ENCODE measurements at places on chromosomes 12 and 14.

DNA sequence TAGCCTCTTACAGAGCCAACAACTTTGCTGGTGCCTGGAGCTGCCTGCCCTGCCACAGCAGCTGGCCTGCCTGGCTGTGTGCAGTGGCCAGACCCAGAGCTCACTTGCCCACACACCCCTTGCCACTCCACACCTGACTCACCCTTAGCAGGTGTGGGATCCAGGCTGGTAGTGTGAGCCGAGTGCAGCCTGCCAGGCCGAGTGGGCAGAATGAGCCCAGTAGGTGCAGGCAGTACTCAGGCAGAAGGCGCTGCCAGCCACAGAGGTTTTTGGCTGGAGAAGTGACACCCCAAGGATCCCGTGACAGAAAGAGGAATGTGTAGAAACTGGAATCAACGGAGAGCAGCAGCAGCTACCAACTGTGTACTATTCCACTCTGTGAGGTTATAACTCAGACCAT is 29.8 kb upstream of the PYGL start:
- no peak for DNase-seq

- DNase-seq: no peak
Observed at GRCh38 chr12:57874166-57875108, 27.9 kb upstream of the CTDSP2 start.

- no peak for DNase-seq
Observed at GRCh38 chr12:41930866-41931437, 213.7 kb downstream of the GXYLT1 start.

GRCh38 chr12:59386236-59386635 is 209.6 kb upstream of the SLC16A7 start:
- DNase-seq: no peak

DNA sequence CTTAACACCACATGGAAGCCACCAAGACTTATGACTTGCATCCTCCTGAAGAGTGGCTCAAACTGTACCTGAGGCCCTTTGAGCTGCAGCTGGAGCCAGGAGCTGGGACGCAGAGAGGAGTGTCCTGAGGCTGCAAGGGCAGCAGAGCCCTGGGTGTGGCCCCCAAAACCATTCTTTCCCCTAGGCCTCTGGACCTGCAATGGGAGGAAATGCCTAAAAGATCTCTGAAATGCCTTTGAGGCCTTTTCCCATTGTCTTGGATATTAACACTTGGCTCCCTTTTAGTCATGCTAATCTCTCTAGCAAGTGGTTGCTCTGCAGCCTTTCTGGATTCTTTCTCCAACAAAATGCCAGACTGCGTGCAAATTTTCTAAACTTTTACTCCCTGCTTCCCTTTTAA is 156.1 kb downstream of the SLC38A4 start:
- no peak for DNase-seq

DNA sequence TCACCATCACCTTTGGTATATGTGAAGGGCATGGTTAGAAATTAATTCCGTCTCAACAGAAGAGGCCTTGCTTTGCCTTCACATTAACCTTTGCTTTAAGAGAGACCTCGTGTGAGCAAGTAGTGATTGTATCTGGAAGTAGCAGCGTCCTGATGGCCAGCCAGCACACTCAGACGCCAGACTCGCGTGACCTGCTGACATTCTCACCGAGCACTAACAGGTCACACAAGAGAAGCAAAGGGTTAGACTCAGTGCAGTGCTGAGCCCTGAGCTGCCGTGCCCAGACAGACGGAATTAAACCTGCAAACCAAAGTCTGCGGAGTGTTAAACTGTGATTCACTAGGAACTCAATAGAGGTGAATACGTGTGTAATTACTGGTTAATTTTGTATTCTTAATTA is 40.1 kb upstream of the MMP17 start:
- DNase-seq: no peak

DNA sequence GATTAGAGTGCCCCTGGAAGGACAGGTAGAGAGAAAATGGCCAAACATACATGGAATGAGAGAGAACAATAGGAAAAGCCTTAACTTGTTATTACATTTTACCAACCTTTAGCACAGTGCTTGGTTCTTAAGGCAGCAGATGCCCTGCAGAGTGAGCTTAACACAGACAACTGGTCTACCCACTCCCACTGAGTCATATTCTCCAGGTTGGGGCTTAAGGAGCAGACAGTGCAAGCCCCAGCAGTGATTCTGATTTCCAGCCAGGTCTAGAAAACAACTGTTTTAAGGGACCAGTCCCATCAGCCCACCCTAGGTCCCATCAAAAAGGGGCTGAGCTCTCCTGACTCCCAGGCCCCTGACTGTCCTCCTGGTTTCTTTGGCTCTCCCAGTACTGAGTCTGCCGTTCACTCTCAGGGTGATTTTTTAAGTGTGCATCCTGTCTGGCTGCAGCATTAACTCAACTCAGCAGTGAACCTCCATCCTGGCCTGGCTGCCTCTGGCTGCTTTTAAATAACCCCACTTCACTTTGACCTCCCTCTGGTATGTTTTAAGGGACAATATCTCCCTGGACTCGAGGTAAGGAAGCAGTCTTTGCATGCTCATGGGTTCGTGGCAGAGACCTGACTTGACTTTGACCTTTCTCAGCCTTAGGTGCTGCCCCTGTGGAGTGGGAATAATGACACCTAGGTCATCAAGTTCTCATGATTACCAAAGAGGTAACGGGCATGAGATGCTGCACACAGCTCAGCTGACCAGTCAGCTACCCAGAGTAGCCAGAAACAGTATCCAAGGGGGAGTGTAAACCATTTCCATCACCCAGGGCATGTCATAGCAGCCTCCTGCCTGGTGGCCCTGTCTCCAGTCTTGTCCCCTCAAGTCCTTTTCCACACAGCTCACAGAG is 210.7 kb upstream of the PWP1 start:
- DNase-seq: no peak

DNA sequence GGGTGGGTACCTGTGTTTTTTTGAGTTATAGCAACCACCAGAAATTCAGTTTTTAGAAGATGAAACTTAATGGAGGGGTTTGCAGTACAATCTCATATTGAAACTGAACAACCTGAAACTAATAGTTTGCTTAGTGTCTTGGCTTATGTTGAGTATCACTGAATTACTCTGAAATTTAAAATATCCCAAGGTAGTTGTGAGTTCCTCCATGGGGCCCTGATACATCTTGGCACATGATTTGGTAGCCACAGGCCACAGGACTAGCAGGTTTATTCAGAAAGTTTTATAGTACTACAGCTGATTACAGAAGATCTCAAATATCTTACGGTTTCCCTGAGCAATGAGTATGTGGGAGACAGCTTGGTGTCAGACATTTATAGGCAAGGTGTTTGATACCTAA is 10.4 kb downstream of the PTGES3 start:
- no peak for DNase-seq

- no peak for DNase-seq
Observed at GRCh38 chr12:54716261-54716660, 68.1 kb upstream of the DCD start.

- no peak for DNase-seq
Observed at GRCh38 chr12:84732828-84733340, 179.7 kb downstream of the SLC6A15 start.

DNA sequence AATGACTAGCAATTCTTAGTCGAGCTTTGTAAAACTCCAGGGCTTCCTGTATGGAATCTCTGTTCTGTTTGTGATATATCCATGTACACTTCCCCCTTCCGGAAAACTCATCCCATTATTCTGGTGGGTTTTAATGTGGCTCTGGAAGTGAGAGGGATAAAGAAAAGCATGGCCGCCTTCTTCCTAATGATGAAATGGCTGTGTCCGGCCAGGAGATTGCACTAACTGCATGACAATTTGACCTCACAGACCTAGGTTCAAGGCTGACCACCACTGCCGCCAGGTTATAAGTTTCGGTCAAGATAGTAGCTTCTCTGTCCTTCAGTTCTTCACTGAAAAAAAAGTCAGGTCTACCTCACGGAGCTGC is 41.0 kb upstream of the NPAS3 start:
- DNase-seq: no peak

- peak; percentile 29 for DNase-seq
Observed at GRCh38 chr14:51818748-51819380, 41.5 kb upstream of the GNG2 start.

- DNase-seq: no peak
Observed at GRCh38 chr12:127809275-127809674, 457.7 kb upstream of the TMEM132C start.

DNA sequence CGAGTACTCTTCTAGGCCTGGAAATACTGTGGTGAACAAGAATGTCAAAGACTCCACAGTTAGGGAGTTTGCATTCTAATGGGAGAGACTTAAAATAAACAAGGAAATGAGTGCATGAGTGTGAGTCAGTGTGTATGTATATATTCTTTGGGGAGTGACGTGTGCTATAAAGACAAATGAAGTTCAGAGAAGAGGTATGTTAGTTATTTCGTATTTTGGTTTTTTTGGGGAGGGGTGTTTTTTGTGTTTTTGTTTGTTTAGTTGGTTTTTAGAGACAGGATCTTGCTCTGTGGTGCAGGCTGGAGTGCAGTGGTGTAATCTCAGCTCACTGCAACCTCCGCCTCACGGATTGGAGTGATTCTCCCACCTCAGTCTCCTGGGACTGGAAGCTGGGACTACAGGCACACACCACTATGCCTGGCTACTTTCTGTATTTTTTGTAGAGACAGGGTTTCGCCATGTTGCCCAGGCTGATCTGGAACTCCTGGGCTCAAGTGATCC is 74.3 kb downstream of the SRGAP1 start:
- DNase-seq: no peak

GRCh38 chr14:88129306-88130056 is 124.5 kb downstream of the GPR65 start:
- no peak for DNase-seq

GRCh38 chr14:90452366-90452765 is 55.5 kb downstream of the CALM1 start:
- DNase-seq: no peak

- peak; percentile 63 for DNase-seq
Observed at GRCh38 chr12:88946372-88946997, 366.2 kb upstream of the KITLG start.

GRCh38 chr14:75995372-75996041 is 9.9 kb downstream of the IFT43 start:
- DNase-seq: no peak

DNA sequence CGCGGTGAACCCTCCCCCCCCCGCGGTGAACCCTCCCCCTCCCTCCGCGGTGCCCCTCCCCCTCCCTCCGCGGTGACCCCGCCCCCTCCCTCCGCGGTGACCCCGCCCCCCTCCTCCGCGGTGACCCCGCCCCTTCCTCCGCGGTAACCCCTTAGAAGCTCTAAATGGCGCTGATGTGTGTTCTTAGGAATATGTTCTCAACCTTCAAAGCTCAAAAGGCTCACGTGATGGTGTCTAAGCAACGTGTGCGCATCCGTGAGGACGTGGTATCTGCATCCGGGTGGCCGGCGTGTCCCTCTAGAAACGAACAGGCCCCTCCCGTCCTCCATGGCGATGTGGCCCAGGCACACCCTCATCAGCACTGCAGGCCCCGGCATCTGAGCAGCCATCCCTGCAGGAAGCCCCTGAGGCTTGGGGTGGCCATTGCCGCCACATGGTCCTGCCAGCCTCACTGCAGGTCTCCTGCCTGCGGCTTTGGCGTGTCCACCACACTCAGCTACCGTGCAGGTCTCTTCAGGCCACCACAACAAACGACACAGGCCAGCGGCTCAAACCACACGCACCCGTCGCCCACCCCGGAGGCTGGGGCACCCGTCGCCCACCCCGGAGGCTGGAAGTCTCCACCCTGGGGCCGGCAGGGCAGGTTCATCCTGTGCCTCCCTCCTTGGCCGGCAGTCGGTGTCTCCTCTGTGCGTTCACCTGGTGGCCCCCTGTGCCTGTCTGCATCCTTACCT is 14.5 kb upstream of the FBRSL1 start:
- DNase-seq: peak; percentile 22

GRCh38 chr12:116943419-116944372 is 32.9 kb downstream of the FBXW8 start:
- DNase-seq: no peak

GRCh38 chr12:23929906-23930305 is 19.6 kb downstream of the SOX5 start:
- DNase-seq: no peak

DNA sequence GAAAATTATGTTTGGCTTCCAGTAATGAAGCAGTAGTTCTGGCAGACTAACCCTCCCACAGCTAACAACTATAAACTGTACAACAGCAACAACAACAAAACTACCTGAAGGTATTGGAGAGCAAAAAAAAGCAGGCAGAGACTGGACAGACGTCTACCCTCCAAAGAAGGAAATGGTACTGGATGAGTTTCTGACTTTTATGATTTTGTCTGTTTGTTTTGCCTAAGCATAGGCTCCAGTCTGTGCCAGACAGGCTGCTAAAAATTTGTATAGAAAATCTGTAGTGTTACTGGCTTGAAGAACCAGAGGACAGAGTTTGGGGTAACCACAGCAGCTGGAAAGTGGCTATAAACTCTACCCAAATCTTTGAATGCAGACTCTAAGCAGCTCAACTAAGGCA is 131.3 kb downstream of the SLC25A47 start:
- DNase-seq: no peak

DNA sequence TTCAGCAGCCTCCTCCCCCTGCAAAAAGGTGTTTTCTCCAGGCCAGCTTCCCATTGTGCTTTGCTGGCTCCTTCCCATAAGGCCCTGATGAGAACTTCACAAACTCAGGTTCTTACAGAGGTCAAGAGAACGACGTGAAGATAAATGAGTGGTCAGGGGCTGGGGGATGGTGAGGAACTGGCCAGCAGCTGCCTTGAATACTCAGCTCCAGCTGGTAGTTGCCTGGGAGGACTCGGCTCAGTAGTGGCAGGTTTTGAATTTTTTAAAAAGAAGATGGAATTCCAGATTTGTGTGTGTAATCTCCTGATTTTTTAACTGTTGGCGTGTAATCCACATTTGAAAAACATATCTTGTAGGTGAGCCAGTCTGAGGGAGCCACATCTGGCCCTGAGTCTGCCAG is 5.9 kb downstream of the DDX55 start:
- DNase-seq: no peak

- no peak for DNase-seq
Observed at GRCh38 chr12:40216516-40217288, 8.1 kb upstream of the LRRK2 start.

GRCh38 chr12:5965950-5966383 is 20.9 kb upstream of the ANO2 start:
- peak; percentile 71 for DNase-seq

- no peak for DNase-seq
Observed at GRCh38 chr12:72273499-72273837, 1.3 kb downstream of the TRHDE start.

- no peak for DNase-seq
Observed at GRCh38 chr12:29731591-29731990, 52.2 kb downstream of the TMTC1 start.

GRCh38 chr12:57159311-57159710 is 11.9 kb upstream of the LRP1-AS start:
- no peak for DNase-seq

- no peak for DNase-seq
Observed at GRCh38 chr12:93894391-93895088, 217.4 kb downstream of the CRADD start.

GRCh38 chr12:57759360-57759980 is 4.6 kb downstream of the MARCHF9 start:
- peak; percentile 34 for DNase-seq

- DNase-seq: no peak
Observed at GRCh38 chr12:76478045-76478444, 81.5 kb downstream of the OSBPL8 start.

Measured in NCI-H146 (cell line).